Natural killer cell (primary cell): ENCODE measurements at places on chromosomes 16 and 17. TPM values are rescaled to one million over a fixed set of nuclear protein-coding genes. Genes with fewer than 3 reads are reported as not detected.

ENPP7 gene
- not detected for total RNA-seq

RAD51D gene
- total RNA-seq: 22.7 TPM

RNF43 gene
- total RNA-seq: 1.0 TPM

CYGB gene
- total RNA-seq: 0.33 TPM

CORO7 gene
- 425 TPM for total RNA-seq

CBLN1 gene
- total RNA-seq: not detected

TNFRSF12A gene
- total RNA-seq: 3.7 TPM
